Left lobe of liver (tissue), 2 donors: ENCODE measurements at places on chromosomes 1 and 21.

DNA sequence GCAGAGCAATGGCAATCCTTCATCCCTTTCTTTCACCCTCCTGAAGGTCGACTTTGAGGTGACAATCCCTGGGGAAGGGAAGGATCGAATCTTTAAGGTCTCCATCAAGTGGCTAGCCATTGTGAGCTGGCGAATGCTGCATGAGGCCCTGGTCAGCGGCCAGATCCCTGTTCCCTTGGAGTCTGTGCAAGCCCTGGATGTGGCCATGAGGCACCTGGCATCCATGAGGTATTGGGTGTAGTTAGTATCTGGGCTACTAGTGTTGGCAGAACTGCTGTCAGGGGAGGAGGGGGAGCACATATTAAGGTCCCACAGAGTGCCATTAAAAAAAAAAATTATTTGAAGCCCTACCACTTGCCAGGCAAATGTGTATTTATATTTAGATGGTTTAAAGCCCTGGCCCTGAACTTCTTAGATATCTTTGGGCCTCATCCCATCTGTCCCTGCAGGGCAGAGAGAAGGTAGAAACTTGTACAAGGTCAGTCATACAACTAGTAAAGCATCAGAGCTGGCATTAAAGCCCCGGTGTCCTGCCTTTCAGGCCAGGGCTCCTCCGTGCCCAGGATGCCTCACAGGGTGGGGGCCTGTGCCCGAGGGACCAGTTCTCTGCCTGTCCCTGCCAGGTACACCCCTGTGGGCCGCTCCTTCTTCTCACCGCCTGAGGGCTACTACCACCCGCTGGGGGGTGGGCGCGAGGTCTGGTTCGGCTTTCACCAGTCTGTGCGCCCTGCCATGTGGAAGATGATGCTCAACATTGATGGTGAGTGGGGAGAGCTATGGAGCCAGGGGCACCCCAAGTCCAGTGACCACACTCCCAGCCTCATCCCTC is 10.3 kb downstream of the AGO1 start:
- no peak for DNase-seq

DNA sequence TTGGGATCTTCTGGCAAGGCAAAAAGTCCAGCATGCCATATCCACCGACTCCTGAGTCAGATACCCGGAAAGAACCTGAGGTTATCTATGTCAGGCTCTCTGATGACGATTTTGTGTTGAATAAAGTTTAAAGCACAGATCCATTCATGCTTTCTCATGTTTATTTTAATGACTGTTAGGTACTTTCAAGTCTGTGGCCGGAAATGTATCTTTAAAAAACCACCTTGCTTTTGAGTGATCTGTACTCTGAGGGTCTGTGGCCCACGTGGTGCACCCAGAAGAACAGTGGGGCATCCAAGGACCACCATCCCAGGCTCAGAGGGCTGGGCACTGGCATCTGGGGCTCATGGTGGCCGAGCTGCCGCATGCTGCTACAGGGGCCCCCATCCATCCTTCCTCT is 30.1 kb upstream of the VASH2 start:
- DNase-seq, result no peak

DNA sequence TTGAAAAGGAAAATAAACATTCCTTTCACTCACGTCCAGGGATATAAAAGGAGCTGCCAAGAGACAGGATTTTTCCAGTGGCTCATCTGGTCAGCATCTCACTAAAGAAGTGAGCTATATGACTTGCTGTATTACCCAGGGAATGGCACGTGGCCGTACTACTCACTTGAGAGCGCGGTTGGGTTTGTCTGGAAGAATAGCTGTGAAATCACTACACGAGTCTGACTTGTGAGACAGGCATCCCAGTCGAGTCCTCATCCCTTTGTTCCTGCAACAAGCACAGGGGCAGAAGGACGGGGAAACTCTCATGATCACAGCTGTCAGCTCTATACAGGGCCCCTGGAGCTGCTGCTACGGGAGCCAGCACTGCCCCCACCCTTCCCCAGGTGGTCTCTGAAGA is 17.7 kb downstream of the RGS8 start:
- DNase-seq, result no peak

GRCh38 chr1:235783148-235783776 is 83.4 kb downstream of the LYST start:
- no peak for DNase-seq

GRCh38 chr1:165364568-165365133 is 8.1 kb upstream of the LMX1A start:
- no peak for DNase-seq
